Activated B cell treated with CpG ODN at 0.5 μM for 24 hours (primary cell): ENCODE measurements at places on chromosomes 3 and 15. TPM values are rescaled to one million over a fixed set of nuclear protein-coding genes. Genes with fewer than 3 reads are reported as not detected.

DNA sequence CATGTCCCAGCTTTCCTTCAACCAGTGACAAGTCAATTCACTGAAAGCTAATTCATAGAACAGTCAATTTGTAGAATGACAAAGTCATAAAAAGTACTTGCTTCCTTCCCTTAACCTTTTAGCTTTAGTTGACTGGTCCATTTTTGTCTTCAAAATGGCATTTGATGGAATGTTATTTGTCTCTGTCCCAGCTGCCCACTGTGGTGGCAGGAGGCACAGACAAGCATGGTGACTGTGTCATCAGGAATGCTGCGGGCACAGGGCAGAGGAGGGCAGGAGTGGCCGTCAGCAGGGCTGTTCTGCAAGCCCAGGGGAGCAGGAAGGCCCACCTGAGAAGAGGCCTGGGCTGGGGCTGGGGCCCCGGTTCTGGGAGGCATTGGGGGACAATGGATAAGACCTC, 10.0 kb downstream of the IQSEC1 start:
- DNase-seq: no peak

The C2CD4B gene
- not detected in 2 replicates for total RNA-seq

- no peak for DNase-seq
Observed at GRCh38 chr3:99878005-99878404, 60.3 kb downstream of the CMSS1 start.

- DNase-seq: no peak
Observed at GRCh38 chr3:56885879-56886278, 84.1 kb upstream of the ARHGEF3 start.

DNA sequence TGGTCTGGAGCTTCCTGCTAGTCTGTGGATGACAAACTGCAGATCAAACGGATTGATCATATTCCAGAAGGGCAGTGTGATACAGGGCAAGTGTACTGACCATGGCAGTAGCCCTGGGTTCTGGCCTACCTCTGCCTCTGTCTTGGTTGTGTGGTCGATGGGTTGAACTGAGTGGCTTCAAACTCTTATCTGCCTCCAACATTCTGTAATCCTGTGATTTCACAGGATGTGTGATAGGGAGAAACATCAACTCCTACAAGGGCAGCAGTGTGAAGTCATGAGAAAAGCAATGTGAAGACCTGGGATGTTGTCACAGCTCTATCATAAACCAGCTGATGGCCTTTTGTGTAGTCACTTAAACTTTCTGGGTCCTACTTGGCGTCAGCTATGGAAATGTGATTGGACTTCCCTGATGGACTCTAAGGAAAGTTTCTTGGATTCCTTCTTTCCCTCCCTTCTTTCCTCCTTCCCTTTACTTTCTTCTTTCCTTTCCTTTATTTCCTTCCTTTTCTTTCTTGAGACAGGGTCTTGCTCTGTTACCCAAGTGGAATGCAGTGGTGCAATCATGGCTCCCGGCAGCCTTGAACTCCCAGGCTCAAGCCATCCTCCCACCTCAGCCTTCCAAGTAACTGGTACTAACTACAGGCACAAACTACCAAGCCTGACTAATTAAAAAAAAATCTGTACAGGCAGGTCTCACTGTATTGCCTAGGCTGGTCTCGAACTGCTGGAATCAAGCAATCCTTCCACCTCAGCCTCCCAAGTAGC, 114.8 kb downstream of the BBX start:
- DNase-seq: no peak

DNA sequence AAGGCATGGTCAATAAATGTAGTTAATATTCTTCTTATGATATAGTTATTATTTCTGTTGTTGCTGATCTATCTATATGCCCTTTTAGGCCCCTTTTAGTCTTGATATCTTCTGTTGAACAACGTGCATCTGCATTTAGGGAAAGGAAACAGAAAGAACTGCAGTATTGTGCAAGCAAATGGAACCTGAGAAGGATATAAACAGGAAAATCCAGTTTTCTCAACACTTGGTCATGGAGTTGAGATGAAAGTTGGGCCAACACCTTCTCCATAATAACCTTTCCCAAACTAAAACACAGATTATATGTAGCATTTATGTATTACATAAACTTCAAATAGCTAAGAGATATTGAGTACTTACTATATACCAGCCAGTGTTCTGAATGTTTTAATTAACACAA, 179.7 kb downstream of the ADAMTS9 start:
- no peak for DNase-seq

DNA sequence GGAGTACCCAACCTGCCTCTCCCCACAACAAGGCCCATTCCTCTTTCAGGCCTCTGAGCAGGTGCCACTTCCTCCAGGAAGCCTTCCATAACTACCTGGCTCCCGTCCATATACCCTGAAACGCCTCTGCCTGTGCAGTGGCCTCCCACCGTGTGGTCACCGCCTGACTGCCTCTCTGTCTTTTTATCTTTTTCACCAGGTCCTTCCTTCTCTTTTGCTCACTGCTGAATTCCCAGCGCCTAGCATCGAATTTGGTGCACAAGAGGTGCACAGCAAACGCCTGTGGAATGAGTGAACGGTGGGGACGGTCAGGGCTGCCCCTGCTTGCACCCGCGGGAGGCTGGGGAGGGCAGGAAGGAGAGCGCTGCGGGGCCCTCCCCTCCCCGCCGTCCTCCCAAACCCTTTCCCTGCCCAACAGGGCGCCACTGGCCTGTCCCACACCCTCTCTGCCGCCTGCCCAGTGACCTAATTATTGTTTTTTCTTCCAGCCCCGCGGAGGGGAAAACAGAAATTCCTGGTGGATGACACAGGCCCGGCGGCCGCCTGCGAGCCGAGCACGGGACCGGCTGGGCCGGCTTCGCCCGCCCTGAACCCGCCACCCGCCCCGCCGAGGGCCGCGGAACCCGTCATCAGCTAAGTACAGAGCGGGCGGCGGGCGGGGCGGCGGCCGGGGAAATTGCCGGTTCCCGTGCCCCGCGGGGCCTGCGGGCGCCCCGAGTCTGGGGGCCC, 140.1 kb downstream of the SMAD6 start:
- peak; percentile 40 for DNase-seq

The ZDHHC19 gene
- 0.31 TPM in 1 of 2 replicates, not detected in the other for total RNA-seq

The LOXL1 gene
- total RNA-seq: 0.61 and 1.1 TPM in 2 replicates

The FBXW12 gene
- not detected in 2 replicates for total RNA-seq
